ENCODE measurements at places on chromosomes 1 and 21.

DNA sequence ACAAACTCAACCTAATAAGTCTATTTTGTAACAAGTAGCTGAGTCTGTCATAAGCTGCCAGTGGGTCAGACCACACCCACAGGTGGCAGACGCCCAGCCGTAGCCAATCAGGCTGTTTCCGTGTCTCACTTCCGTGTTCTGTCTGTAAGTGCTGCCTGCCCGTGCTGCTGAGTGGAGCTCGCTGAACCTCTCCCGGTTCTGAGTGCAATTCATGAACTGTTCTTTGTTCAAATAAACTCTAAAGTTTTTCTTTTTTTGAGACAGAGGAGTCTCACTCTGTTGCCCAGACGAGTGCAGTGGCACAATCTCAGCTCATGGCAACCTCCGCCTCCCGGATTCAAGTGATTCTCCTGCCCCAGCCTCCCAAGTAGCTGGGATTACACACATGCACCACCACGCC is 25.1 kb downstream of the POFUT2 start:
- no peaks in the 10 kb centered on the region for H3K27me3 ChIP-seq
- DNase-seq = peak; percentile 35
- no peak overlapping the region for H3K4me3 ChIP-seq
- no peak overlapping the region for H3K27ac ChIP-seq

DNA sequence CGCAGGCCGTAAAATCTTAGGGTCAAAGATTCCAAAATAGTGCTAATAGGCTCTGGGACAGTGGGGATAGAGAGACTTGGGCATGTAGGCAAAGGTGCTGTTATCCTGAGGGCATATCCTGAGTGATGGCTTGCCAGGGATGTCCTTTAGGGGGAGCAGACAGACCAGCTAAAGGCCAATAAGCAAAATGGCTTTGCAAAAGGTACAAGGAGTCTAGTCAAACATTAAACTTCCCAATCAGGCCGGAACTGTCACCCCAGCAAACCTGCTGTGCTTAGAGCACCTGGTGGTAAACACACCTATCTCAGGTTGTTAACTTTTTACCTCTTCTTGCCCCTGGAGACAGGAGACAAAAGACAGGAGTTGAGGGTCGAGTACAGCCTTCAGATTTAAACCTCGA is 49.1 kb downstream of the TRABD2B start:
- no peak overlapping the region for H3K27ac ChIP-seq
- H3K36me3 ChIP-seq = no peaks in the 10 kb centered on the region
- DNase-seq = peak; percentile 52

- no peak overlapping the region for H3K4me3 ChIP-seq
- H3K27ac ChIP-seq = no peak overlapping the region
- peaks cover 10% of the 10 kb centered on the region for H3K27me3 ChIP-seq
Measured at GRCh38 chr1:2320760-2321667, 70.3 kb downstream of the MORN1 start.

GRCh38 chr1:193569096-193569982 is 382.9 kb upstream of the B3GALT2 start:
- no peaks in the 10 kb centered on the region for H3K36me3 ChIP-seq
- no peak overlapping the region for H3K27ac ChIP-seq
- H3K4me3 ChIP-seq = no peak overlapping the region
- DNase-seq = no peak
- no peaks in the 10 kb centered on the region for H3K27me3 ChIP-seq

DNA sequence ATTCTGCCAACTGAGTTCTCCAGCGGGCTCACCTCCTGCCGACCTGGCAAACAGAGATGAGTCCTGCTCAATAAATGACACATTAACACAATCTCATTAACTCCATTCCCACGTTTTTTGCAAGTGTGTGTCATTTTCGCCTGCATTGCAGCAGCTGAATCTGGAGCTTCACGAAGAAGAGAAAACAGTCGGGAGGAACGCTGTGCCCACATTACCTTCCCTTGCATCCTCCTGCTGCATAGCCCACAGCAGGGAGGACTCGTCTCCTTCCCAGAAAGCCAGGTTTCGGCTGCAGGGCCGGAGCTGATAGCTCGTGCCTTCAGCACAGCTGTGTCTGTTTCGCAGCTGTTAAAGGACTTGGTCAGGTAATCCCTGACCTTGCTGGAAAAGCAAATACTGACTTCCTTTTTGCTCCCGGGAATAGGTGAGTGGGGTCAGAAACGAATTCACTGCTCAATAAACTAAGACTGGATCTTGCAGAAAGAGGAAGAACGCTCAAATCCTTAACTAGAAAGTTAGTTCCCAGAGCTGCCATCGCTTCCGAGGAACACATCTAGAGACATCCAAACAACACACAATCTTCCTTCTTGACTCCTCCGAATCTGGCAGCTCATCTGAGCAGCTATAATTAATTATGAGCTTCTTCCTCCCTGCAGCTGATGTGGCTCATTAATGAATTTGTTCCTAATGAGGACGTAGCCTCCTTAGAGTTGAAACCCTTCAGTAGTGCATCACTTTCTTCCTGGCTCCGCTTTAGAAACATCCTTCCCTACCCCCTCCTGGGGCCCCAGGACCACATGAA is 33.0 kb downstream of the KANK4 start:
- no peaks in the 10 kb centered on the region for H3K27me3 ChIP-seq
- H3K36me3 ChIP-seq = no peaks in the 10 kb centered on the region
- no peak overlapping the region for H3K4me3 ChIP-seq
- H3K27ac ChIP-seq = no peak overlapping the region
- DNase-seq = no peak

DNA sequence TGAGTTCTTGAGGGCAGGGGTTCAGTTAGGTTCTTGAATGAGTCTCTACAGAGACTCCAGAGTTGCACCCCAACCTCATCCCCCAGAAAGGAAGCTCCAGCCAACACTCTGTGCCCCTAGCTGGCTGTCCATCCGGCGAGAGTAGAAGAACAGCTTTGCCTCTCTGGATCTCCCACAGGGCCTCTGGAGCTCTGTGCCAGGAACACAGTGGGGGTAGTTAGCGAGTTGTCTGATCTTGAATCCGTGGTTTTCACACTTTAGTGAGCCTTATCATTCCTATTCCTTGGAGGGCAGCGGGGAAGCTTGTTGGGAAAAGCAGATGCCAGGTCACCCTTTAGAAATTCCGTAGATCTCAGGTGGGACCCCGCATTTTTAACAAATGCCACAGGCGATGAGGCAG is 45.0 kb downstream of the STUM start:
- no peaks in the 10 kb centered on the region for H3K27me3 ChIP-seq
- no peaks in the 10 kb centered on the region for H3K4me1 ChIP-seq
- no peaks in the 10 kb centered on the region for H3K36me3 ChIP-seq
- H3K27ac ChIP-seq = no peak overlapping the region

GRCh38 chr1:181643631-181644030 is 160.3 kb downstream of the CACNA1E start:
- DNase-seq = no peak
- no peaks in the 10 kb centered on the region for H3K4me1 ChIP-seq
- H3K36me3 ChIP-seq = no peaks in the 10 kb centered on the region
- no peaks in the 10 kb centered on the region for H3K27me3 ChIP-seq
- H3K4me3 ChIP-seq = no peak overlapping the region
- no peak overlapping the region for H3K27ac ChIP-seq

GRCh38 chr1:211616231-211616964 is 37.4 kb upstream of the SLC30A1 start:
- DNase-seq = no peak
- peaks cover 21% of the 10 kb centered on the region for H3K4me1 ChIP-seq
- no peak overlapping the region for H3K27ac ChIP-seq
- no peaks in the 10 kb centered on the region for H3K27me3 ChIP-seq
- no peak overlapping the region for H3K4me3 ChIP-seq

GRCh38 chr1:206872139-206872538 is 6.7 kb downstream of the IL20 start:
- H3K4me1 ChIP-seq = no peaks in the 10 kb centered on the region
- no peaks in the 10 kb centered on the region for H3K36me3 ChIP-seq
- no peaks in the 10 kb centered on the region for H3K27me3 ChIP-seq
- no peak for DNase-seq
- H3K4me3 ChIP-seq = no peak overlapping the region

GRCh38 chr1:159132271-159132881 is 39.0 kb upstream of the CADM3 start:
- H3K36me3 ChIP-seq = no peaks in the 10 kb centered on the region
- peak; percentile 51 for DNase-seq
- no peak overlapping the region for H3K4me3 ChIP-seq
- no peaks in the 10 kb centered on the region for H3K27me3 ChIP-seq
- no peaks in the 10 kb centered on the region for H3K4me1 ChIP-seq
- H3K27ac ChIP-seq = no peak overlapping the region

GRCh38 chr21:31387560-31388186 is 43.6 kb upstream of the TIAM1 start:
- no peaks in the 10 kb centered on the region for H3K27me3 ChIP-seq
- no peak overlapping the region for H3K27ac ChIP-seq
- no peaks in the 10 kb centered on the region for H3K4me1 ChIP-seq
- no peaks in the 10 kb centered on the region for H3K36me3 ChIP-seq
- no peak for DNase-seq

GRCh38 chr1:26476958-26477357 is 4.7 kb downstream of the HMGN2 start:
- no peak overlapping the region for H3K27ac ChIP-seq
- H3K27me3 ChIP-seq = no peaks in the 10 kb centered on the region
- H3K4me1 ChIP-seq = peaks cover 10% of the 10 kb centered on the region
- H3K36me3 ChIP-seq = no peaks in the 10 kb centered on the region
- no peak for DNase-seq

- no peak for DNase-seq
- H3K27ac ChIP-seq = peak overlapping the region; percentile 90
- peak overlapping the region; percentile 75 for H3K4me3 ChIP-seq
- H3K27me3 ChIP-seq = no peaks in the 10 kb centered on the region
Measured at GRCh38 chr1:98660940-98661543, 479 bp upstream of the SNX7 start.

- peaks cover 10% of the 10 kb centered on the region for H3K36me3 ChIP-seq
- no peaks in the 10 kb centered on the region for H3K4me1 ChIP-seq
- peak overlapping the region; percentile 41 for H3K27ac ChIP-seq
- DNase-seq = peak; percentile 39
- no peaks in the 10 kb centered on the region for H3K27me3 ChIP-seq
Measured at GRCh38 chr1:161962091-161962887, 61.4 kb downstream of the OLFML2B start.

DNA sequence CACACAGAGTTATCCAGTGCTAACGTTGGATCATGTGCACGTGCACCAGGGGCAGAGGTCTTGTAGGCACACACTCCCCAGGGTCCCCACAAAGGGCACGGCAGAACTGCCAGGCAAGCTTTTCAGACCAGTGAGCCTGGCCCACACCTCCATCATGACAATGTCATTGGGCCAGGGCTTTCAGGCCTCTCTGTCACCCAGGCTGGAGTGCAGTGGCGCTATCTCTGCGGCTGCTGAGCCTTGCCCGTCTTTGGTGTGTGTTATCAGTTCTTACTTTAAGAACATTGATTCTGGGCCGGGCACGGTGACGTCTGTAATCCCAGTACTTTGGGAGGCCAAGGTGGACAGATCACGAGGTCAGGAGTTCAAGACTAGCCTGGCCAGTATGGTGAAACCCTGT is 44.2 kb downstream of the PKNOX1 start:
- no peaks in the 10 kb centered on the region for H3K27me3 ChIP-seq
- no peak for DNase-seq
- H3K36me3 ChIP-seq = peaks cover 44% of the 10 kb centered on the region
- no peak overlapping the region for H3K4me3 ChIP-seq
- H3K4me1 ChIP-seq = no peaks in the 10 kb centered on the region

DNA sequence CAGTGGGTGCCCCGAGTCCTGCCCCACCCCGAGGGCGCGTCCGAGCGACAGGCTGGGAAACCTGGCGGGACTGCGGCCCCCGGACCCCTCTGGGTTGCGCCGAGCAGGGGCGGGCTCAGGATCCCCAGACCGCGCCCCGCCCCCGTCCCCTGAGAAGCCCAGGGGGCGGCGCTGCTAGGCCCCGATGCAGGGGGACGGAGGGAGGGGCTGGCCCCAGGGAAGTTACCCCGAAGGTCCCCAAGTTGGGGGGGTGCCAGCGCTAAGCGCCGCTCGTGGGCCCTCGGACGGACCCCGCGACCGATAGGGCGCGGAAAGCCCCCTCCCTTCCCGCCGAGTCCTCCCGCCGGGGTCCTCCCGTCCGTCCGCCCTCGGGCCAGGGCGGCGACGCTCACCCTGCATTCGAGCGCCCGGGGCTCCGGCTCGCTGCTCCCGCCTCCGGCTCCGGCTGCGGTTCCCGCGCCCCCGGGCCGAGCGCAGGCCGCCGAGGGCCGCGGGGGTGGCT is 414 bp downstream of the GPR153 start:
- no peaks in the 10 kb centered on the region for H3K27me3 ChIP-seq
- peaks cover 6% of the 10 kb centered on the region for H3K4me1 ChIP-seq
- no peak for DNase-seq
- H3K27ac ChIP-seq = no peak overlapping the region

GRCh38 chr1:198856601-198857000 is 217.8 kb downstream of the PTPRC start:
- DNase-seq = no peak
- H3K36me3 ChIP-seq = no peaks in the 10 kb centered on the region
- no peak overlapping the region for H3K27ac ChIP-seq
- no peaks in the 10 kb centered on the region for H3K27me3 ChIP-seq
- H3K4me1 ChIP-seq = peaks cover 2% of the 10 kb centered on the region

GRCh38 chr1:36884029-36884701 is 150.2 kb downstream of the GRIK3 start:
- no peaks in the 10 kb centered on the region for H3K4me1 ChIP-seq
- H3K27me3 ChIP-seq = no peaks in the 10 kb centered on the region
- H3K36me3 ChIP-seq = no peaks in the 10 kb centered on the region
- DNase-seq = no peak
- no peak overlapping the region for H3K4me3 ChIP-seq
- H3K27ac ChIP-seq = no peak overlapping the region

DNA sequence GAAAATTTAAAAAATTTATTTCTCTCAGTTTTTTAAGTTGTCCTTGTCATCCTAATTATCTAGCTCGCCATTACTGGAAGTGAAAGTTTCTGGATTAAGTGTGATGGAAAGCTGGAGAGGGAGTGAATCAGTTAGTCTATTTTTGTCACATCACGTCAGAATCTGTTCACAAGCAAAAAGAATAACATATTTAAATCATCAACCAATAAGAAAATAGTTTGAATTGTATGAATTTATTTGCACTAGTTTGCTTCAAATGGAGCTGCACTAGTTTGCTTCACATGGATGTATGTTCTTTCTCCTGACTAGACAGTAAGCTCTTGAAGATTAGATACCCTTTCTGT is 22.8 kb downstream of the PHC2 start:
- H3K27me3 ChIP-seq = no peaks in the 10 kb centered on the region
- H3K4me3 ChIP-seq = no peak overlapping the region
- DNase-seq = no peak
- no peak overlapping the region for H3K27ac ChIP-seq
- no peaks in the 10 kb centered on the region for H3K36me3 ChIP-seq
- H3K4me1 ChIP-seq = peaks cover 16% of the 10 kb centered on the region
